ENCODE measurements at places on chromosomes 1 and 21.
A peak's percentile ranks its signal among the peaks of the same experiment; 100 is the strongest.

DNA sequence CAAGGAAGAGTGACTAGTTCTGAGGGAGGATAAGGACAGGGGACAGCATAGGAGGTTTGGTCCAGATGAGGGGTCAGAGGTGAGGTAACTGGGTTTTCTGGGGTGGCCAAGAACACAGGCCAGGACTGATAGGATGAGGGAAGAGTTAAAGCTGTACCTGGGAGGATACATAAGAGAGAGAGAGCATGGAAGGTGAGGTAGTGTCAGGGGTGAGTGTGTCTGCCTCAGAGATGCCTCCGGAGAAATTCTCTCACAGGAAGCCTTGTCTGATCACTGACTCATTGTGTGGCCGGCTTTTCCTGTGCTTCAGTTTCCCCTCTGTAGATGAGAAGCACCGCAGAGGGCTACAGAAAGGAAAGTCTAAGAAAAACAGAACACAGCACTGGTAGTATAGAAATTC lies 40.2 kb downstream of the FASLG start:
- no peak for DNase-seq

DNA sequence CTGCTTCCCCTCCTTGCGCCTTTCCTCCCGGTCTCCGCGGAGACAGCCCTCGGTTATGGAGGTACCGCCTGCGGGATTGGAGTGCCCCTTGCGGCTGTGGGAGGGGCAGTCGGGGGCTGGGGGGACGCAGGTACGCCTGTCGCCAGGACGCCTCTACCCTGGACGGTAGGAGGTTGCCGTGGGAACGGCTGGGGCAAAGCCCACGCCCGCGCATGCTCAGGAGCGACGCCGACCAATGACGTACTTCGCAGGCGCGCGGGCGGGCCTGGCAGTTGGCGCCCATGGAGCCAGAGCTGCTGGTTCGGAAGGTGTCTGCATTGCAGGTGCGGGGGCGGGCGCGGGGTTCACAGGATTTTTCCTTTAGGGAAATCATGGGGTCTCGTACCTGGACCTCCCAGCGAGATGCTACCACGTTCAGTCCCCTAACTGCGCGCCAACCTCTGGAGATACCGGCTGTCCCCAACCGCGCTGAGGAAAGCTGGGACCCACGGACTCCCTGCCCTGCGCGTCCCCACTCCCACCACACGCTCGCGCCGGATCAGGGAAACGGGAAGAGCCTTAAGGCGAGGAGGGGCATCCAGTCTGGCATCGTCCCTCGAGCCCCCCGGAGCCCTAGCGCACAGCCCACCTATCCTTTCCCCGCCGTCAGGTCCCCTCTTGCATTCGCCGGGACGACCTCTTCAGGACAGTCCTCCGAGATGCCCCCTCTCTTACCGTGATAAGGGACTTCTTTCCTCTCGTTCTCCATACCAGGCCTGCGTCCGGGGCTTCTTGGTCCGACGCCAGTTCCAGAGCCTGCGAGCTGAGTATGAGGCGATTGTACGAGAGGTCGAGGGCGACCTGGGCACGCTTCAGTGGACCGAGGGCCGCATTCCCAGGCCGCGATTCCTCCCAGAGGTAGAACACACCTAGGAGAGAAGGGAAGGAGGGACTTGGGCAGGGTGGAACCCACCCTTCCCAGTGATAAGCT lies at the start of gene IQCC:
IQCC (plus strand) TSS at position 271 of the 970 bp plus-strand sequence; CDS start at position 282, 11 bp downstream.
- peak; percentile 88 for DNase-seq

- no peak for DNase-seq
Observed at GRCh38 chr1:185804206-185804605, 70.0 kb downstream of the HMCN1 start.

DNA sequence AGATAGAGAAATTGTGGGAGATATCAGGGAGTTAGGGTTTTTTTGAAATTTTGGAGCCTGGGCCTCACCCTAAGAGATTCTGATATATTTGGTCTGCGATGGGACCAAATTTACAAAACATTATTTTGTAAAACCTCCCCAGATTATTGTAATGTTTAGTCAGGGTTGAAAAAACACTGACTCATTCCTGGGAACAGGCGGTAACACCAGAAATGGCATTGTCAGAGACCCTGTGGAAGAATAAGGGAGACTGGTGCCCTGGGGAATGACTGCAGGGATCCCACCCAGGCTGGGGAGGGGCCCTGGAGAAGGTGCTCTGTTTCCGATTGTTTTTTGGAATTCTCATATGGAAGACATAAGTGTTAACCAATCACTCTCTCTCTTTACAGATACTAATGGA lies 13.1 kb upstream of the STRIP1 start:
- DNase-seq: no peak

- DNase-seq: no peak
Observed at GRCh38 chr1:19452221-19452663, 33.1 kb downstream of the CAPZB start.

GRCh38 chr1:222995236-222995580 lies 147.8 kb downstream of the TLR5 start:
- no peak for DNase-seq

GRCh38 chr1:46801323-46802055 lies 2.6 kb downstream of the CYP4B1 start:
- no peak for DNase-seq

- no peak for DNase-seq
Observed at GRCh38 chr21:36379251-36379650, 5.9 kb upstream of the CHAF1B start.

GRCh38 chr1:116538544-116538943 lies 32.3 kb downstream of the CD58 start:
- DNase-seq: peak; percentile 60

DNA sequence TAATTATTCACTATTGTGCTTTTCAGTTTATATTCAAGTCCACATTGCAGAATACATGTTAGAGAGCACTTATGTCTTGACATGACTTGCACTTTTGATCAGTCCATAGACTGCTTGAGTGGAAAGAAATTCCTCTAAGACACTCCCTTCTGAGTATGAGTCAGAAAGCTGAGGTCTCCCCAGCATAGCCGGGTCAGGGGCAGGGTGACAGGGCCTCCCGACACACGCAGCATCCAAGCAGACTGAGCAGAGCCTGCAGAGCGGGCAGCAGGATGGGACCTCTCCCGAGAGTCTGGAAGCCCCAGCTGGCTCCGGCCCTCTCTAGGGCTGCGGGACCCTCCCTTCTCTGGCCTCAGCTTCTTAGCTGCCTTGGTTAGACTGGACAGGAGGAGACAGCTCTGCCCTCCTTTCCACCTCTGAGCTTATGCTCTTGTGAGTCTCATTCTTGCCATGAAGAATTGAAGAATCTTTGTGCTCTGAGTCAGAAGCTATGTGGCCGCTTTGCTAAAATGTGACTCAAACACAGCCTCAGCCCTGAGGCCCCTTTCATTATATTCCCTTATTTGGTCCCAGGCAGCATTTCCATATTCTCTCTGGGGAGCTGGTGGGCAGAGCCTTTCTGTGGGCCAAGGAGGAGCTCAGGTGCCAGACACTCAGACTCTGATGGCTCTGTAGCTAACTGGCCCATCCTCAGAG lies 11.2 kb upstream of the CAPN2 start:
- DNase-seq: peak; percentile 98

DNA sequence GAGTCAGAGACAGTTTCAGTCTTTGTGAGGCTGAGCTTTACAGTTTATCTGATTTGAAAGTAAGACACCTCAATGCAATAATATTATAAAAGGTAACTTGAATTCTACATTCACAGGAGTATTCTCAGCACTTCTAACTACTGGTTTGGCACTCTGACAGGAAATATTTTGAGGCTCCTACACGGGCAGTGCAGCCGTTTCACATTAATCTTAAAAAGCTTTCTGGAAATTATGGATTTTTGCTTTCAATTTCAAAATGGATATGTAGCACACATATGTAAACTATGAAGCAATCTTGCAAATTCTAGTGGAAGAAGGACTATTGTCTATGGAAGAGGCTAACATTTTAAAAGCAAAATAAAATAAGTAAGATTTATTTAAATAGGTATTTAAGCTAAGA lies 262.9 kb upstream of the SNX7 start:
- no peak for DNase-seq

- no peak for DNase-seq
Observed at GRCh38 chr1:224545571-224545970, 70.5 kb upstream of the CNIH3 start.

GRCh38 chr1:159864262-159864661 lies 1.8 kb upstream of the VSIG8 start:
- no peak for DNase-seq

- DNase-seq: no peak
Observed at GRCh38 chr1:29687601-29688244, 451.4 kb downstream of the PTPRU start.

DNA sequence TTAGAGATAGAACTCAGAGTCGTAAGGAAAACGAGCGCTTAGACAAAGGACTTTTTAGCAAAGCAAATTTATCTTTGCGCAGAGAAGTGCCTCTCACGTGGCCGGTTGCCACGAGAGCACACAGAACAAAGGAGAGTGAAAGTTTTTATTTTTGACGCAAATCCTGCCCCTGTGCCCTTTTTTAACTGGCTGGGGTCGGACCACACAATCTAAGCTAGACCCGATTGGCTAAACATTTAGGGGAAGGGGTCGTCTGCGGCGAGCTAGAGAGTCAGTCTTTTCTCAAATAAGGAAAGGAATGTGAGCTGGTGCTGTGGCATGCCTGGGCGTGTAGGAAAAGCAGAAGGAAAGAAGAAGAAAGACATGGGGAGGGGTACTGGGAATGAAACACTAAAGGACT lies 2.4 kb downstream of the KRTAP10-2 start:
- DNase-seq: no peak

- DNase-seq: no peak
Observed at GRCh38 chr1:54277451-54278341, 77.7 kb downstream of the MRPL37 start.

- DNase-seq: no peak
Observed at GRCh38 chr1:63640633-63641567, 47.7 kb downstream of the PGM1 start.

GRCh38 chr1:69824932-69825331 lies 257.2 kb downstream of the LRRC7 start:
- no peak for DNase-seq

DNA sequence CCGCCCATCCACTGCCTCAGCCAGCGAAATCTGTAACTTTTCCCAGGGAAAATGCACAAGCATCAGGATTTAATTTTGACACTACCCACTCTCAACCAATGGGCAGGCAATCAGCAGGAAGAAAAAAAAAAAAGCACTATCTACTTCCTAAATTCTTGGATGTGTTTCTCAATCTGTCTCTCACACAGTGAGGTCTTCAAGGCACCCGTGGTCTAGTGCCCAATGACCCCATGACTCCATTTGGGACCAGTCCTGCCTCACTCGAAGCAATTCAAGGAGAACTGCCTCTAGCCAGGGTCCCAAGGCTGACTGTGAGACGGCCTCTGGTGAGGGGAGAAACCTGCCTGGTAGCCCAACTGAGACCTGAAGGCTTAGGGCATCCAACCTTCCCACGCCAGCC lies 35.9 kb downstream of the CSF1 start:
- DNase-seq: no peak

- DNase-seq: no peak
Observed at GRCh38 chr1:158150523-158150922, 30.2 kb upstream of the CD1D start.

DNA sequence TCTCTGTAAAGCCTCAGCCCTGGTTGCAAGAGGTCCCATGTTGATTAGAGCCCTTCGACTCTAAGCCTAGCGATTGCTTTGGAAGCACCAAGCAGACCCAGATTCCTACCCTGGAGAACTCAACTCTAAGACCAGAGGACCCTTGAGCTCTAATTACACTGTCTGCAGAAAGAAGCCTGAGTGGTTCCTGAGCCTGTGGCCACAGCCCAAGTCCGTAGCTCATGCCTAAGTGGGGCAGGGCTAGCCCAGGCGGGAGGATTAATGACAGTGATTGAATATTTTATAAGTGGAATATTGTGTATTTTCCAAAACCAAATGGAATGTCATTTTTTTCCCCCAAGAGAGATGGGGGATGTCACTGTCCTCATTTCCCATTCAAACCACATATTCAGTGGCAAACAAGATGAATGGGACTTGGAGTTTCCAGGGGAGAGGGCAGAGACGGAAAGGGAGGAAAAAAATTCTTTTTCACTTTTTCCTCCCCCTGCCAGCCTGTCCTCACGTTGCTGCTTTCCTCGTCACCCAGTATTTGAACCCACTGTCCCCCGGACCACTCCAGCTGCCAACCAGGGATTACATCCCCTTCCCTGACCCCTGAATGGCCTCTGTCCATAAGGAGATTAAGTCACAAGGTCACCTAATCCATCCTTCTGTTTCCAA lies 79.6 kb upstream of the CTTNBP2NL start:
- DNase-seq: no peak

- no peak for DNase-seq
Observed at GRCh38 chr1:183824291-183824690, 19.4 kb downstream of the RGL1 start.

- DNase-seq: no peak
Observed at GRCh38 chr1:233313434-233314155, 13.9 kb upstream of the MAP3K21 start.

- DNase-seq: peak; percentile 43
Observed at GRCh38 chr21:41361786-41362604, at the start of gene MX2. TSS of gene MX2 (plus strand) at chr21:41362027. CDS start at chr21:41376907, 14,880 bp downstream.

Data from RKO (cell line).